ENCODE measurements at places on chromosomes 2 and 18.

GRCh38 chr18:11541179-11541578, 68.2 kb upstream of the SLC35G4 start:
- DNase-seq, result no peak

GRCh38 chr2:187939180-187939579, 352.5 kb upstream of the GULP1 start:
- no peak for DNase-seq

DNA sequence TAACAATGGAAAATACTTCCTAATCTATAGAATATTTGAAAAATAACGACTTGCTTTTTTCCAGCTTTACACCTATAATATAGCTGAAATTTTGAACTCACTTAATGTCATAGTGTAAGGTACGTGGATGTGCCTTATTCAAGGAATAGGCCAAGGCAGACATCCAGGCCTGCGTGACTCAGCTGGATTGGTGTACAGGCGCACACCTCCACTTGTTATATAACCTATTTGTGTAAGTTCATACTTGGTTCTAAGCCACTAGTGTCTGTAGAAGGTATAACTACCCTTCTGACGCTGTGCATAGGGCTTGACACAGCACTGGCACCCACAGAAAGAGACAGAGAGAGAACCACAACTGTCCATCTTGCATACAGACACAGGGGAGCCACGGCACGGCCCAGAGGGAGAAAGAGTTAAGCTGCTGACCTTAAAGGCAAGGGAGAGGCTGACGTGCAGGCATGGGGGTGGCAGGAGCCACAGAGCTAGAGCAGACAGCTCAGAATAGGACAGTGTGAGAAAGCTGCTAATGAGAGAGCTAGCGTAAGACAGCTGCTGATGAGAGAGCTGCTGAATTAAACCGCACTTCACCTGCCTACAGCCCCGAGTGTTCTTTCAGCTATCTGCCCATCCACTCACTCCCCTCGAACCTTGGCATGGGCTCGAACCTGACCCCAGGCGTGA, 16.1 kb downstream of the CCDC178 start:
- DNase-seq, result no peak

DNA sequence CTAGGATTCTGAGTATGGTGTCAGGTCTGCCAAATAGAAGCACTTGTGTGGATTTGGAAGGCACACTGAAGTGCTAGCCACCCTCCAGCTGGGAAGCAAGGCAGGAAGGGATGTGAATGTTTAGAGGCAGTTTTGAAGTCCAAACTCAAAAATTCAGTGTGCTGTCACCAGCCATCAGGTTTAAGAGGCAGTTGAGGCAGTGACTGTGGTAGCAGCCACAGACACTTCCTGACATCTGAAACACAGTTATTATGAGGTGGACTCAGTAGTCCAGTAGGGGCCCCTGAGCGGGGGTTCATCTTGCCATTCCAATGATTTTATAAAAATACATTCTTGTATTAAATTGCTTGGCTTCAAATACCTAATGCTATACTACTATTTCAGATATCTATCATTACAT, 13.4 kb upstream of the DOCK10 start:
- no peak for DNase-seq

DNA sequence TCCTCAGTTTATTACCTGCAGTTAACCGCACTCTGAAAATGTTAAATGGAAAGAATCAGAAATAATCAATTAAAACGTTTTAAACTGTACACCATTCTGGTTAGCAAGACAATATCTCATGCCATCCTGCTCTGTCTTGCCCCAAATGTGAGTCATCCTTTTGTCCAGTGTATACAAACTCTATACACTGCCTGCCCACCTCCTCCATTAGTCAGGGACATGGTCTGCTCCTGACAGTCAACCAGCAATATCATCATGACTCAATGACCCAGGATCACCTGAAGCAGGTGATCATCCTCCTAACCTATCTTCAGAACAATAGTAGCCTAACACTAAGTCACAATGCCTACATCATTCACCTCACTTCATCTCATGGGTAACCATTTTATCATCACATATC, 214.7 kb downstream of the KCNH7 start:
- DNase-seq, result no peak

- no peak for DNase-seq
These were observed 138.7 kb upstream of the RBMS1 start for GRCh38 chr2:160632084-160632975.

- no peak for DNase-seq
These were observed 551.3 kb upstream of the RAB6C start for GRCh38 chr2:129428086-129428660.

DNA sequence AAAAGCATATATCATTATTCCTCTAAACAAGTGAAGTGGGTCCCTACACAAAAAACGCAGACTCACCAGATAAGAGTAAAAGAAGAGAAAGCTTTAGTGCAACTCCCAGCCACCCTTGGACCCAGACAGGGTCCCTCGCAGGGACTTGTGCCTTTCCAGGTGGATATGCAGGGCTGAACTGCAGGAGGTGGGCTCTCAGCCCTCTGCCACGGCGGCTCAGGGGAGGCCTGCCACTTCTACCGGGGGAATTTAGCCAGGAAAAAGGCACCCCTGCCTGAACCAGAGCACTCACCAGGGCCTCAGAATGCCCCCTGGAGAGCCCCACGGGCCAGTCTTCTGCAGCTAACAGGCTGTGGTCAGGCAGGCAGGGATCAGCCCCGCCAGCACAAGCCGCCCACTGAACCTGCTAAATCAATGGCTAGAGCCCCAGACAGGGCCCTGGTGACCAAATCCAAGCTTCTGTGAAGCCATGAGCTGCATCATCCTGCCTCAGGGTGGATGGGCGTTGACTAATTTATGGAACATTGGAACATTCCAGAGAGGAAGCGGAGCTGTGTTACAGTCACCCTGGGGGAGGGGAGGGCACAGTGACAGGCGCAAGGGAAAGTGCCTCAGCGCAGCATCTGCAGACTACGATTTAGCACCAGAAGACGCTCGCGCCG, 209.3 kb downstream of the EIPR1 start:
- DNase-seq, result no peak

DNA sequence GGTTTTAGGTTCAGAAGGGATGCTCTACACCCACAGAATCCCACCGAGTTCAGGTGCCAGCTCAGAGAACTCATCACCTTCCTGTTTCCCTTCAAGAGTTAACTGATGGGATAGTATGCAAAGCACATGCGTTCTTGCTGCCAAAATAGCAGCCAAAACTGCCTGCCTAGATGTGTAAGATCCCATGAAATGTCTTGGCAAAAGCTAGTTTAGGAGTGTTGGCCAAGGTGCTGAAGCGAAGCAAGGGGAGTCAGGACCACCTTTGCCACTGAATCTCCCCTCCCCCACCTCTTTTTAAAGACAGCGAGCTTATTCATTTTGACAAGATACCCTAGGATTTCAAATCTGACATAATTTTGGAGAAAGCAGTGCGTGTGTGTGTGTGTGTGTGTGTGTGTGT, 2.1 kb downstream of the DOCK10 start:
- no peak for DNase-seq

- no peak for DNase-seq
These were observed 7.9 kb upstream of the CRYBA2 start for GRCh38 chr2:219001100-219001576.

DNA sequence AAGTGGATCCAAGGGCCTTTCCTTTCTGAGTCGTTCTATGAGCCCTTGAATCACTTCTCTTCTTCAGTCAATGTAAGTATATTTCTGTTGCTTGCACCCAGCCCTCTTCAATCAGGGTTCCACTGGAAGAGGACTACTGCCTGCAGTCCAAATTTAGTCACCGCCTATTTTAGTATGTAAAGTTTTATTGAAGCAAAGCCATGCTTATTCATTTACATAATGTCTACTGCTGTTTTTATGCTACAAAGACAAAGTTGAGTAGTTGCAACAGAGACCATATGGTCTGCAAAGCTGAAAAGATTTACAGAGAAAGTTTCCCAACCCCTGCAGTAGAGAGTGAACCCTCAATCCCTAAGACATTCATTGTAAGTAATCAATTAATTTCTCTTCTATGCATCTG, 332.5 kb upstream of the TNP1 start:
- DNase-seq, result no peak

GRCh38 chr2:67919490-67919889, 143.3 kb downstream of the C1D start:
- DNase-seq, result no peak

DNA sequence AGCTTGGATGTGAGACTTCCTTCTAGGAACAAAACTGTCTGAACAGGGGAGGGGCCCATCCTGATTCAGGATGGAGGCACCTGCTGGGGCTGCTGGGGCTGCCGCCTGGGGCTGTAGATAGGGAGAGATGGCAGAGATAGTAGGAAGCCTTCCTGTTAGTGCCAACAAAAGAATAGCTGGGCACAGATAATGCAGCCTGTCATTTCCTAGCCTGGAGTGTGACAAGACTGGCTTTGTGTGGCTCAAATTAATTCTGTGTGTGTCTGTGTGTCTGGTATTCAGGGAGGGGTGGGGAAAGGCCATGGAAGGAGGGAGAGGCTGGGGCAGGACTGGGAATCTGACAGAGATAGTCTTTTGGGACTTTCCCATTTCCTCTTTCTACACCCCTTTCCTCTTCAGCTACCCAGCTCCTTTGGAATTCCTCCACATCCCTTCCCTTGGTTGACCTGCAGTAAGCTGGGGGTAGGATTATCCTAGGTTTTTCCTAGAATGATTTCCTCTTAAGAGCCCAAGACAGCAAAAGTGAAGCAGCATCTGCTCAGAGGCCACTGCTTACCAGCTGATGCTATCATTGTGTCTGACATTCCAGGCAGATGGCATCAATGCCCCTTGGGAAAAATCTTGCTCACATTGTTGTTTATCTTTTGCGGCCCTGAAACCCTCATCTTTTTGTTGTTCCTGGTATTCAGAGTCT, 144.9 kb upstream of the LHCGR start:
- no peak for DNase-seq

DNA sequence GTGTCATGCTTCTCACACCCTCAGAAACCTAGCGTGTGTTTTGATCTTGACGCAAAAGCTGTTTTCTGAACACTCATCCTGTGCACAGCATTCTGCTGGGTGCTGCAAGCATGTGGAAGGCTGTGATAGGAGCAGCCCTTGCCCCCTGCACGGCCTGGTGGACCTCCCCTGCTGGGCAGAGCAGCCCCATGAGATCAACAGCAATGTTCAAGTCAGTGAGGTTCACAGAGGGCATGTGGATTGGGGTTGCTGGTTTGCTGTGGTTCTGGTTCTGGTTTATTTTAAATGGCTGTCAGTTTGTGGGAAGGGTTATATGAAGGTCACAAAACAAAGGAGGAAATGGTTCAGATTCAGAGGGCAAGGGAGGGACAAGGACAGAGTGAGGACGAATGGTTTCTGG, 71.3 kb downstream of the SOWAHC start:
- no peak for DNase-seq

DNA sequence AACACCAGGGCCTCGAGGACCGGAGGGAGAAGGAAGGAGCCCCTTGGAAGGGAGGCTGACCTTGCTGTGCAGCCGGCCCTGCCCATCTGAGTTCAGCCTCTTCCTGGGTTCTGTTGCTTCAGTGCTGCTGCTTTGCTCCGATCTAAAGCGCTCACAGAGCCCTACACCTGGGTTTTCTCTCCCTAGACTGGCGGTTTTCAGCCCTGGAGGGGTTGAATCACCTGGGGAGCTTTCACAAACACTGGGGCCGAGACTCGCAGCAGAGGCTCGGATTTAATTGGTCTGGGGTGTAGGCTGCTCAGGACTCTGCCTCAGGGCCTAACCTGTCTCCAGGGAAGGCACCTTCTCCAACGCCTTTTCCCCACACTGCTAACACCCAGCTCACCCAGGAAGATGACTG, 40.9 kb upstream of the SMAD7 start:
- no peak for DNase-seq

- DNase-seq, result no peak
These were observed 60.3 kb downstream of the MREG start for GRCh38 chr2:215952860-215953637.

- no peak for DNase-seq
These were observed 237.0 kb downstream of the HNMT start for GRCh38 chr2:138201286-138201685.

GRCh38 chr18:70246061-70246466, 40.6 kb upstream of the RTTN start:
- DNase-seq, result no peak

DNA sequence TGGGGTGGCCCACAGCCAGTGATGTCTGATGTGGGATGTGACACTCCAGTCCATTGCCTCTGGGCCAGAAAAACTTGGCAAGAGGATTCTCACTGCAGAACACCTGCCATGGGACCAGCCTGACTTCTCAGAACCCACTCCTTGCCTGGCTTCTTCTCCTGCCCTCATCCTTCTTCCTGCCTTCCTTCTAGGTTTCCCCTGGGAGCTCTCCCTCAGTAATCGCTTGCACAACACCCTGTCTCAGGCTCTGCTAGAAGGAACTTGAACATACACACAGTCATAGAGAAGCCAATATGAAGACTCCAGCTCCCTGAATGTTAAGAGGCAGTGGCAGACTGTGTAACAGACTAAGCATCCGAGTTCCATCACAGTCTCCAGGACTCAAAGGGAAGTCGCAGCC, 4.3 kb upstream of the COL6A3 start:
- no peak for DNase-seq

DNA sequence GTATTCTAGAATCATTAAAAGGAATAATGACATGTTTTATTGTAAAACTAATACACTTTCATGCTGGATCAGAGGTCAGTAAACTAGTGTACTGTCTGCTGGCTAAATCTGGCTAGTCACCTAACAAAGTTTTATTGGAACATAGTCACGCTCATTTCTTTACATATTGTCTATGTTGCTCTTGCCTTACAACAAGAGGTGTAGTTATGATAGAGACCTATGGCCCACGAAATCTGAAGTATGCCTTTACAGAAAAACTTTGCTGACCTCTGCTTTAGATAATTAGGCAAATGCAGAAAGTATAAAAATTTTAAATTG, 29.9 kb upstream of the SCYGR2 start:
- DNase-seq, result no peak

- no peak for DNase-seq
These were observed 74.0 kb upstream of the SULT1C3 start for GRCh38 chr2:108165729-108166128.

GRCh38 chr2:189659734-189660133, 1.5 kb upstream of the ASNSD1 start:
- DNase-seq, result no peak

DNA sequence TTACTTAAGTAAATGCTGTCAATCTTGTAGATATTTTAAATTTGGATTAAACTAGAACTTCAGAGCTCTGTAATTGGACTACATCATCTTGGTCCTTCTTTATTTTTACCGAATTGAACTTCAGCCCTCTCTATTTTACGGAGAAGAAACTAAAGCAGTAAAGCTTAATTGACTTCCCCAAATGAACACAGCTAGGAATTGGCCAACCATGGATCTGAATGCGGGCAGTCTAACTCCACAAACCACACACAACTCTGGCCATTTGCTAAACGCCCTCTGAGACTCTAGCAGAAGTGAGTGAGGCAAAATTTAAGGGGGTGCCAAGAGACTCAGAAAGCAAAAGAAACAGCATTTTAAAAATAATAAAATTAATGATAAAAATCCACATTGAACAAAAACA, 86.3 kb upstream of the KCTD1 start:
- DNase-seq, result no peak

- peak; percentile 39 for DNase-seq
These were observed 142.6 kb upstream of the FHL2 start for GRCh38 chr2:105541189-105542050.

DNA sequence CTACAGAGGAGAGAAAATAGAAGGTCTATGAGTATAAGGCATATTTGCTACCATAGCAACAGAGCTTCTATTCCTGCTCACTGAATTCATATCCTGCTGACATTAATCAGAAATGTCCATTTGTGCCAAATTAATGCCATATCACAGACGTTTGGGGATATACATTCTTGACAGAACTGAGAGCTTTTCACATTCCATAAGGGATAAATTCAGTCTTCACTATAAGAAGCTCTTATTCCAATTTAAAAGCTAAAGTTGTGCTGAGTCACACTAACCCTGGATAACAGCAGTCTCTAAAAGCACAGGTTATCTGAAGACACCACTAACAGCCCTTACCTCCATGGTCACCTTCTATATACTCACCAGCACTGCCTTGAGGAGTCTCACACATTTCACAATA, 178.1 kb downstream of the RAB3GAP1 start:
- no peak for DNase-seq

All from Caco-2 (cell line).